RWPE2 (cell line): ENCODE measurements at places on chromosomes 6 and 20.

- DNase-seq, result no peak
Measured at GRCh38 chr6:93728150-93728549, 308.8 kb upstream of the EPHA7 start.

- DNase-seq, result no peak
Measured at GRCh38 chr6:159769470-159769869, 7.6 kb downstream of the ACAT2 start.

- no peak for DNase-seq
Measured at GRCh38 chr6:89071036-89071435, 9.5 kb upstream of the PNRC1 start.

DNA sequence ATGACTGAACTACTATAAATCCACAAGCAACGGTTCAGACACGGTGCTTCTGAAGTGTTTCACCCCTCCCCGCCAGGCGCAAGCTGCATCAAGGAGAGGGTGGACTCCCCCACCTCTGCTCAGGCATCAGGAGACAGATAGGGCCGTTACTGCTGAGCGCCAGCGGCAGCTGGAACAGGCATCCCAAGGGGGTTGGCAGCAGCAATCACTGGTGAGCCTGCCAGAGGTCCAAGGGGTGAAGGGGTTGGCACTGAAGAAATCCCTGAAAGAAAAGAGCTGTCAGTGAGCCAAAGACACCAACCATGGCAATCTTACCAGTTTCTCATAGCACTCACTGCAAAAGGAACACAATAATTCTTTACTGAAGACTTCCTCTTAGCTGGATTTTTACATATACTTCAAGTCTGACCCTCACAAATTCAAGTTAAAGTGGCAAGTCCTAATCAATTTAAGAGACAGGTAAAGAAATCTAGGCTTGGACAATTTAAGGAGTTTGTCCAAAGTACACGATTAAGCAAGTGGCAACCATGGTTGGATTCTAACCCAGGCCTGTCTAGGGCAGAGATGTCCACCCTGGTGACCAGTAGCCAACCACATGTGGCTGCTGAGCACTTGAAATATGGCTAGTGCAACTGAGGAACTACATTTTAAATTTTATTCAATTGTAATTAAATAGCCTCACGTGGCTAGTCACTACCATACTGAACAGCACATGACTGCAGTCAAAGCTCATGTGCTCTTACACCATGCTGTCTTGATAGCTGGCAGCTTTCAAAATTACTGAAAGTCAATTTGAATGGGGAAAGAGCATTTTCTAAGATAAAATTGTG lies 21.7 kb upstream of the TBC1D20 start:
- no peak for DNase-seq

- DNase-seq, result no peak
Measured at GRCh38 chr6:71236926-71237434, 51.6 kb upstream of the OGFRL1 start.
